Body of pancreas (tissue), 4 donors: ENCODE measurements at places on chromosomes 2 and 18.

DNA sequence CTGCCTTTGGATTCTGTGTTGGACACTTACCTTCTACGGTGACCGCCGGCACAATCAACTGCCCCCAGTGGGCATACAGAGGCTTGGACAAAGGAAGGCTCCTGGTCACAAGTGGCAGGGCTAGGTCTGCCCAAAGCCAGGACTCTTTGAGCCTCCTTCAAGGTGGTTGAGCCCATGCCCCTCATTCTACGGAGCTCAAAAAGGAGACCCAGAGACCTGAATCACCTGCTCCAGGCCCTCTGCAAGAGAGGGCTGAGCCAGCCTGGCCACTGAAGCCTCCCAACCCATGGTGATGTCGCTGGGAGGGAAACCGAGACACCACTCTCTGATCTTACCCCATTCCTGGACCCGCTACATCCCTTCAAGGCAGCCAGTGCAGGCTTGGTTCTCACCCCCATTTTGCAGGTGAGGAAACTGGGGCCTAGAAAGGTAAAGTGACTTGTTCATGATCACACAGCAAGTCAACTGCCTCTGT, 87.9 kb downstream of the INHBB start:
- DNase-seq = no peak
- H3K4me1 ChIP-seq = no peaks in the 10 kb centered on the region
- no peak overlapping the region for H3K4me3 ChIP-seq
- no peaks in the 10 kb centered on the region for H3K36me3 ChIP-seq
- no peak overlapping the region for H3K27ac ChIP-seq
- no peaks in the 10 kb centered on the region for H3K27me3 ChIP-seq

DNA sequence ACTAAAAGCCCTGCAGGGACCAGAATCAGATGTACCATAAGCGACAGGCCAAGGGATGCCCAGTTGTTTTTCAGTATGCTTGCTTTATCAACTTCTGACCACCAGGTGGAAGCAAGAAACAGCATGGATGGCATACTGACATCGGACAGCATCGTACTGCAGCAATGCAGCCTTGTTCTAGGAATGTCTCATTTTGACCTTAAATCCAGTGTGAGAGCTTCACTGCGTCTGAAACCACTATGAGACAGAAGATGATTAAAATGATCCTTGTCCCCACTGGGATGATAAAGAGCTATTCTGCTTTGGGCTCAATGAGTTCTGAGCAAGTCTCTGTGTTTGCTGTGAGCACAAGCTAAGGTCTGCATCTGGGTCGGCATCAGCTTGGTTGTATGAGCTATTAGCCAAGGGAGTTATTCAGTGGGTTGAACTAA, 54.3 kb downstream of the CDK15 start:
- H3K36me3 ChIP-seq = no peaks in the 10 kb centered on the region
- peak; percentile 50 for DNase-seq
- no peaks in the 10 kb centered on the region for H3K4me1 ChIP-seq
- H3K27me3 ChIP-seq = no peaks in the 10 kb centered on the region
- H3K27ac ChIP-seq = no peak overlapping the region

GRCh38 chr18:7256618-7257425, 25.9 kb downstream of the LRRC30 start:
- no peaks in the 10 kb centered on the region for H3K36me3 ChIP-seq
- no peak for DNase-seq
- peaks cover 5% of the 10 kb centered on the region for H3K4me1 ChIP-seq
- H3K27me3 ChIP-seq = no peaks in the 10 kb centered on the region

GRCh38 chr2:129891341-129892320, 87.8 kb upstream of the RAB6C start:
- no peak overlapping the region for H3K27ac ChIP-seq
- no peak for DNase-seq
- H3K4me3 ChIP-seq = no peak overlapping the region
- H3K27me3 ChIP-seq = no peaks in the 10 kb centered on the region
- no peaks in the 10 kb centered on the region for H3K36me3 ChIP-seq

DNA sequence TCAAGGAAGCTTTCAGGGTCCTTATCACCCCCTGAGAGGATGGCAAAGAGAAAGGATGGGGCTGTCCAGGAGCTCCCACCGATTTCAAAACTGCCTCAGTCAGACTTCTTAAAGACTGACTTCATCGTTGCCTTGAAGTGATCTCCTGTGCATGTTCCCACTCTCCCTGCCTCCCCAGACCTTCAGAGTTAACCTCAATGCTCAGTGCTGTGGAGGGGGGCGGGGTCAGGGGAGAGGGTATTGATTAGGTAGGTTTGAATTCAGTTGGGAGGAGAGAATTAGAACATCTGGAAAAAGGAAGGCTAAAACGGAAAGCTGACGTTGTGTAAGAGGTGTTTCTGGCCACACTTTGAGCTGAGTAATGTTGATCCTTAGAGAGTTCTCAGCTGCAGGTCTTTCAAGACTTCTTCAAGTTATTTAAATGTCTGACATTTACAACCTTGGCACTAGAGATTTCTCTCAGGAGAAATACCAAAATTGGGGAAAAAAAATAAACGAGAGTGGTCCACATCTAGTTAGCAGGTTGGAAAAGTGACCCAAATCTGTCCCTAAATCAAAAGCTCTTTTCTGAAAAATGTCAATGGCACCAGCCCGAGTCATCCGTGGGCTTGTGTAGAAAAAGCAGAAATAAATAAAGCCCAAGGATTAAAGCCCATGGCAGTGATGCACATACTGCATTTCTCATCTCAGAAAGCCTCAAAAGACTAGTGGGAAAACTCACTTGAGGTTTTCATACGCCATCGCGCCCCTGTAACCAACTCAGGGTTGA, 134.7 kb upstream of the EPAS1 start:
- H3K4me1 ChIP-seq = no peaks in the 10 kb centered on the region
- H3K4me3 ChIP-seq = no peak overlapping the region
- DNase-seq = no peak
- no peak overlapping the region for H3K27ac ChIP-seq
- no peaks in the 10 kb centered on the region for H3K36me3 ChIP-seq
- no peaks in the 10 kb centered on the region for H3K27me3 ChIP-seq

DNA sequence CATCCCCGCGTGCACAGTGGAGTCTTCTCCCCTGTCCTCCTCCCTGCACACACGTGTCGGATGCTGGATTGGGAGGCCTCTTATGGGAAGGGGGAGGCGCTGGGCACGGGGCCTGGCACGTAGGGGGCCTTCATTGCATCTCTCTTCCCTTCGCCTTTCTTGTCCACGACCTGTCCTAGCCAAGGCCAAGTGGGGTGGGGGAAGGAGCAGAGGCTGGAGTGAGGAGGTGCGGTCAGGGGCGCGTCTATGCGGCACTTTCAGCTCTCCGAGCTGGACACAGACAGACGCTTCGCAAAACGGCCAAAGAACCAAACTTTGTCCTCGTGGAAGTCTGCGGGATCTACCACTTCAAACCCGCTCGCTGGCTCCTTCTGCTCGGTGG, 13.4 kb downstream of the ALPG start:
- H3K27me3 ChIP-seq = no peaks in the 10 kb centered on the region
- H3K4me3 ChIP-seq = no peak overlapping the region
- peaks cover 31% of the 10 kb centered on the region for H3K4me1 ChIP-seq

DNA sequence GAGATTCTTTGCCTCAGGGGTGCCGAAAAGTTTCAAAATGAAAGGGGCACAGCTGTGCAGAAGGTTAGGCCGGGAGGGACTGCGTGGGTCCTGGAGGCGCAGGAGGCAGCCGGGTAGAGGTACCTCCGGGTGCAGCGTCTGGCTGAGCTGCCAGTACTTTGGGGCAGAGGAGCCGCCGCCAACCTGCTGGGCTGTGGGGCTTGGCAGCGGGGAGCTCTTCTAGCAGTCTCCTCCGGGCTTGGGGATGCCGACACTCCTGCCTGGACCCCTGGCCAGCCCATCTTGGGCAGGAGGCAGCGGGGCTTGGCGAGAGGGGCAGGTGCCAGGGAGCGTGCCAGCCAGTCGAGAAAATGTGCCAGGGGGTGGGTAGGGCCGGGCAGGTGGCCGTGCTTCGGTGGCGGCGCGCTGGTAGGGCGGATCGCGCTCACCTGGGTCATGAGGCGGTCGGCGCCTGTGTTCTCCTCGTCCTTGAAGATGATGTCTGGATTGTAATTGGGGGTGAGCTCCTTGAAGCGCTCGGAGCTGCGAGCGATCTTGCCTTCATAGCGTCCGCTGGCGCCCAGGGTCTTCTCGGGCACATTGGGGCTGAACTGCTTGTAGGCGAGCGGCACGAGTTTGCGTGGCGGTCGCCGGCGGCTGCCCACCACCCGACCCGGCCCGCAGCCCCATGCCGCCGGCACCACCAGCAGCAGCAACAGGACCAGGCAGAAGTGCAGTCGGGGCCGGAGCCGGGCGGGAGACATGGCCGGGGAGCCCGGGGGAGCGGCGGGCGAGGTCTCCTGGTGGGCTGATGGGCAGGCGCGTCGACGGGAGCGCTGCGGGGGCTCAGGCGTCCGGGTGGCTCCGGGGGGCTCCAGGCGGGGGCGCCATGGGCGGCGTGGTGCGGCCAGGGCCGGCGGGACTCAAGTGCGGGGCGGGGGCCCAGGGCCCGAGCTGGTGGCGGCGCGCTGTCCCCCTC, 717 bp downstream of the IHH start:
- peaks cover 45% of the 10 kb centered on the region for H3K4me1 ChIP-seq
- H3K4me3 ChIP-seq = no peak overlapping the region
- no peaks in the 10 kb centered on the region for H3K36me3 ChIP-seq
- no peak overlapping the region for H3K27ac ChIP-seq
- peak; percentile 21 for DNase-seq

- H3K27me3 ChIP-seq = no peaks in the 10 kb centered on the region
- no peak overlapping the region for H3K27ac ChIP-seq
- H3K36me3 ChIP-seq = no peaks in the 10 kb centered on the region
- no peak overlapping the region for H3K4me3 ChIP-seq
- no peaks in the 10 kb centered on the region for H3K4me1 ChIP-seq
Measured at GRCh38 chr2:228942856-228943255, 328.2 kb downstream of the PID1 start.

GRCh38 chr2:194545978-194546377, 1111.0 kb upstream of the SLC39A10 start:
- no peak for DNase-seq
- H3K36me3 ChIP-seq = no peaks in the 10 kb centered on the region
- no peaks in the 10 kb centered on the region for H3K27me3 ChIP-seq
- no peaks in the 10 kb centered on the region for H3K4me1 ChIP-seq
- no peak overlapping the region for H3K27ac ChIP-seq

DNA sequence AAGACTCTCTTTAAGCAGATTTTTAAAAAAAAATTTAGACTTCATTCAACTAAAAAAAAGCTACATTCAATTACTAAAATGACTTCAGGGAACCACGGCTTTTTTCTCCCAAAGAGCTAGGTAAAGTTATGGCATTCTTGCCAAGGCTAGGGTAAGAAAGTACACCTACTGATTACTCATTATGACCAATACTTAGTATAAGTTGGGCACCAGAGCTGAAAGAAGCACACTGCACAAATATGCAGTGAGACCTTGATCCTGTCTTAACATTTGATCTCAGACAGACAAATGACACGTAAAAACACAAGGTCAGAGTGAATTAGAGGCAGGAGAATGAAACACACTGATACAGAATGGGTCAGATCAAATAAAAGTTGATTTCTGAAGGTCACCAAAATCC, 88.7 kb downstream of the THADA start:
- no peaks in the 10 kb centered on the region for H3K27me3 ChIP-seq
- H3K36me3 ChIP-seq = no peaks in the 10 kb centered on the region
- H3K4me3 ChIP-seq = no peak overlapping the region

GRCh38 chr2:190859347-190860297, 21.0 kb upstream of the GLS start:
- DNase-seq = no peak
- H3K36me3 ChIP-seq = no peaks in the 10 kb centered on the region
- H3K4me1 ChIP-seq = peaks cover 12% of the 10 kb centered on the region
- no peaks in the 10 kb centered on the region for H3K27me3 ChIP-seq
- H3K4me3 ChIP-seq = no peak overlapping the region

- H3K27ac ChIP-seq = no peak overlapping the region
- H3K4me1 ChIP-seq = no peaks in the 10 kb centered on the region
- H3K27me3 ChIP-seq = no peaks in the 10 kb centered on the region
- H3K4me3 ChIP-seq = no peak overlapping the region
- no peak for DNase-seq
Measured at GRCh38 chr2:150303281-150303680, 184.2 kb downstream of the RND3 start.

DNA sequence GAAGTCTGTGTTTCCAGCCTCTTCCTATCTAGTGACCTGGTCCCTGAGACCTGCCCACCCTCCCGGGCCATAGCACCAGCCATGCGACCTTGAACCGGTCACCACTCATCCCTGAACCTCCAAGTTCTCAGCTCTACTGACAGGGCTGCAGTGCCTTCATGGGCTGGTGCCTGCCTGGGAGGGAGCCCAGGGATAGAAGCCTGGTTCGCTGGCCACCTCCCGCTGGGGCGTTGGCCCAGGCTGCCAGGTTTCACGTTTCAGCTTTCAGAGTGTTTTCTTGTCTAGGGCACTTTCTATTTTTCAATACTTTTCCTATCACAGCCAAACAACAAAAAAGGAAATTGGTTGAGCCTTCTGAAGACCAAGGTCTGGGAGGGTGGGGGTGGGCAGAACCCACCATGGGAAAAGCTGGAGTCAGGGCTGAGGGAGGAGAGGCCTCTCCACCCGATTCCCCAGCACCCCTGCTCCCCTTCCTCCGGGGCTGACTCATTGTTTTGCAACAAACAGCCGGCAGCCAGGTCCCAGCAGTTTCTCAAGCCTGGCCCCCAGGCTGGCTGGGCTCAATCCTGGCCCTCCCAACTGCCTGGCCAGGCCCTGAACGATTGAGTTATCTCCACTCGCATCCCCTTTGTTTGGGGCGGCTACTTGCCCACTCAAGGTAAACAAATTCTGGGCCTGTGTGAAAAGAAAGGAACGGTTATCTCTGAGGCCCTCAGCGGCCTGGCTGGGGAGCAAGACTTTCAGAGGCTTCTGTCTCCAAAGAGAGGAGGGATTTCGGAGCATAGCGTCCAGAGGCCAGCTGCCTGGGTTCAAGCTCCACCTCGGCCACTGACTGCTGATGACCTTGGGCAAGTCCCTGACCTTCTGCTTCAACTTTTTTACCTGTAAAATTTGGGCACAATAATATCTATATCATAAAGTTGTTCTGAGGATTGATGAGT, 47.5 kb downstream of the ZFP36L2 start:
- DNase-seq = peak; percentile 86
- peaks cover 30% of the 10 kb centered on the region for H3K4me1 ChIP-seq
- H3K27me3 ChIP-seq = no peaks in the 10 kb centered on the region
- H3K27ac ChIP-seq = peak overlapping the region; percentile 90

DNA sequence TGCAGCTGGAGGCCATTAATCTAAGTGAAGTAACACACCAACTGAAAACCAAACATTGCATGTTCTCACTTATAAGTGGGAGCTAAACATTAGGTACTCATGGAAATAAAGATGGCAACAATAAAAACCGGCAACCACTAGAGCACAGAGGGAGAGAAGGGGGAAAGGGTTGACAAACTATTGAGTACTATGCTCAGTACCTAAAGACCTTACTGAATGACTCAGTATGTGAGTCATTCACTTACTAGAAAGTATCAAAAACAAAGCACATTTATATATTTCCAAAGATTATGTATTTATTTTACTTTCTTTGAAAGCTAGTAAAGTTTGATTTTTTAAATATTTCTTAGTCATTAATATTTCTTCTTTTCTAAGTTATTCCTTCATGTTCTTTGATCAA, 48.9 kb downstream of the ZNF385B start:
- no peak overlapping the region for H3K27ac ChIP-seq
- H3K36me3 ChIP-seq = no peaks in the 10 kb centered on the region
- no peak for DNase-seq
- H3K4me3 ChIP-seq = no peak overlapping the region
- no peaks in the 10 kb centered on the region for H3K4me1 ChIP-seq
